ENCODE measurements at places on chromosomes 5 and 9.

- no peak for DNase-seq
These were observed 127.7 kb downstream of the DMAC1 start for GRCh38 chr9:7671847-7672246.

GRCh38 chr5:68994645-68995044, 99.2 kb upstream of the SLC30A5 start:
- no peak for DNase-seq

DNA sequence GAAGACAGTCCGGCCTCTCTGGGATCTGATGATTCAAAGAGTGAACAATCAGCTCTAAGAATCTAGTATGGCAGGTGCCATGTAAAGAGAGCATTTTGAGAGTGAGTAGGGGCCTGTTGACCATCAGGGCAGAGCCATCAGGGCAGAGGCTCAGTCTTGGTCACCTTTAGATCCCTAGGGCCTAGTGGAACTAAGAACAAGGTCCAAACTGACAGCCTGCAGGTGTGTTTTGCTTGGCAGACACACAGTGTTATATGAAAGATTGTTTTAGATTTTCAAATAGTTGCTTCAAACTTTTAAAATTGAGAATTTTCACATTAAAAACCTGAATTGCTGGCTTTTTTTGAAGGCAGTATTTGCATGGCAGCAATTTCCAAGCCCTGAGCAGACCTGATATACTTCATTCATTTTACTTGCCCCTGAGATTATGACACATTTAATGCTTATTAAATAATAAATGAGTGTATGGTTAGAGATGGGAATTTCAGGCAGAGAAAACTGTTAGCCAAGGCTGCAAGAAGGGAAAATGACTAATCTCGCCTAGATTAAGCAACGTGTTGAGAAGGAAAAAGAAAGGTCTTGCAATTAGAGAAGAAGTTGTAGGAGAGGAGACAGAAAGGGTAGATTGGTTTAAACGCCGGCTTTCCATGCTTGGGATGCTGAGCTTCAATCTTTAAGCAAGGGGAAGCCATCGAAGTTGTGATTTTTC, 279.6 kb downstream of the ARRDC3 start:
- no peak for DNase-seq

DNA sequence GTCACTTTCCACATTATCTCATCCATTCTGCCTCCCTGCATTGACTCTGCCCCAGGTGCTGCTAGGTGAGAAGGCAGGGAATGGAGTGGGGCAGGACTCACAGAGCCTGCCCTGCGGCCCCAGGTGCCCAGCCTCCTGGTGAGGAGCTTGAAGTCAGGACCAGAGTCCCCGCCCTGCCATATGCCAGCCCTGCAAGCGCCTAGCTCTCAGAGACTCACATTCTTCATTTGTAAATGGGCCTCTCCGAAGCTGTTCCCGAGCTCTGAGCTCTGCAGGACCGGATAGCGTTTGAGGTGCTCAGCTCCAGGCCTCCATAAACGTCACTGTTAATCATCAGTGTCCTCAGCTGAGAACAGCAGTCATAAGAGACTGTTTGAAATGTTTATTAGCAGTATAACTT, 75.1 kb upstream of the STXBP1 start:
- no peak for DNase-seq

GRCh38 chr5:100841358-100842076, 61.6 kb downstream of the ST8SIA4 start:
- no peak for DNase-seq

Data from germinal center (tissue), 1 donor.